SK-N-DZ (cell line): ENCODE measurements at places on chromosomes 4 and X.

DNA sequence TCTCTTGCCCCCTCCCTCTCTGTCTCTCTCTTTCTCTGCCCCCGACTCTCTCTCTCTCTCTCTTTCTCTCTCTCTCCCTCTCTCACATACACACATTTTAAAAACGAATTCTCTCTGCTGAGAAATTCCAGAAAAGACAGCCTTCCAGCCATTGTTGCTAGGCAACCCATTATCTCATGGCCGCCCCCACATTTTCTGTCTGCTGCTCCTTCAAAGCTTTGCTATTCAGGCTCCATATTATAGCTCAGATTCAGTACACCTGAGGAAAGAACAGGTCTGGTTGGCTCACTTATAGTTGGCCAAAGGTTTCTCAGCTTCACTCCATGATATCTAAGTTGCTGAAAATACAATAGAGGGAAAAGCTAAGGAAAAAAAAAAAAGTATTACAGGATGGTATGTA lies 174.4 kb upstream of the RADX start:
- no peak for DNase-seq

DNA sequence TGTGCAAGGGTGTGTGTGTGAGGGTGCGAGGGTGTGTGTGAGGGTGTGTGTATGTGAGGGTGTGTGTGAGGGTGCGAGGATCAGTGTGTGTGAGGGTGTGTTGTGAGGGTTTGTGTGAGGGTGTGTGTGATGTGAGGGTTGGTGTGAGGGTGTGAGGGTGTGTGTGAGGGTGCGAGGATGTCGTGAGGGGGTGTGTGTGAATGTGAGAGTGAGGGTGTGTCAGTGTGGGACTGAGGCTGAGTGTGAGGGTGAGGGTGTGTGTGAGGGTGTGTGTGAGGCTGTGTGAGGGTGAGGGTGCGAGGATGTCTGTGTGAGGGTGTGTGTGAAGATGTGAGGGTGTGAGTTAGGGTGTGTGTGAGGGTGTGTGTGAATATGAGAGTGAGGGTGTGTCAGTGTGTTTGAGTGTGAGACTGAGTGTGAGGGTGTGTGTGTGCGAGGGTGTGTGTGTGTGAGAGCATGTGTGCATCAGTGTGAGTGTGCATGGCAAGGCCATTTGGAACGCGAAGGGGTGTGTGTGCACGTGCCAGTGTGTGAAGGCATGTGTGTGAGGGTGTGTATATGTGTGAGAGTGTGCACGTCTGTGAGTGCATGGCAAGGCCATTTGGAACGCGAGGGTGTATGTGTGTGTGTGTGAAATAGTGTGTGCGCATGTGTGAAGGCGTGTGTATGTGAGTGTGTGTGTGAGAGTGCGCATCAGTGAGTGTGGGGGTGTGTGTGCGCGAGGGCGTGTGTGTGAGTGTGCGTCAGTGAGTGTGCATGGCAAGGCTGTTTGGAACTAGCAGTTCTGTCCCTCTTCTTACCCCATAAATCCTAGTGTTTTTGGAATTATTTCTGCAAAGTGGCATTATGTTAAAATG lies 69.8 kb downstream of the RGS12 start:
- no peak for DNase-seq

DNA sequence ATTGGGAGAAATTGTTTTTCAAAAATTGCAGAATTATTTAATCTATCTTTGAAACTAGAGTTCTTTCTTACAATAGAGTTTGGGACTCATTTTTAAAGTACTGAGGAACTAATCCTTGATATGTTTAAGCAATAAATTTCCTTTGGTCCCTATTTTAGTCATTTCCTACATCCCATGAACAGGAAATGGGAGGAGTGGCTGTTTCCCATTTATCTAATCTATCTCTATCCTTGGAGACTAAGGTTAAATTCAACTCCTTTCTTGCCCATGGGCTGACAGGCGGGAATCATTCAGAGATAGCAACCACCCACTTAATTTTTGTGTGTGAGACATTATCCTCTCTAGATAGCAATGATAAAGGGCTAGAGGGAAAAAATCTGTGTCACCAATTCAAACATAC lies 131.6 kb upstream of the EMCN start:
- no peak for DNase-seq

DNA sequence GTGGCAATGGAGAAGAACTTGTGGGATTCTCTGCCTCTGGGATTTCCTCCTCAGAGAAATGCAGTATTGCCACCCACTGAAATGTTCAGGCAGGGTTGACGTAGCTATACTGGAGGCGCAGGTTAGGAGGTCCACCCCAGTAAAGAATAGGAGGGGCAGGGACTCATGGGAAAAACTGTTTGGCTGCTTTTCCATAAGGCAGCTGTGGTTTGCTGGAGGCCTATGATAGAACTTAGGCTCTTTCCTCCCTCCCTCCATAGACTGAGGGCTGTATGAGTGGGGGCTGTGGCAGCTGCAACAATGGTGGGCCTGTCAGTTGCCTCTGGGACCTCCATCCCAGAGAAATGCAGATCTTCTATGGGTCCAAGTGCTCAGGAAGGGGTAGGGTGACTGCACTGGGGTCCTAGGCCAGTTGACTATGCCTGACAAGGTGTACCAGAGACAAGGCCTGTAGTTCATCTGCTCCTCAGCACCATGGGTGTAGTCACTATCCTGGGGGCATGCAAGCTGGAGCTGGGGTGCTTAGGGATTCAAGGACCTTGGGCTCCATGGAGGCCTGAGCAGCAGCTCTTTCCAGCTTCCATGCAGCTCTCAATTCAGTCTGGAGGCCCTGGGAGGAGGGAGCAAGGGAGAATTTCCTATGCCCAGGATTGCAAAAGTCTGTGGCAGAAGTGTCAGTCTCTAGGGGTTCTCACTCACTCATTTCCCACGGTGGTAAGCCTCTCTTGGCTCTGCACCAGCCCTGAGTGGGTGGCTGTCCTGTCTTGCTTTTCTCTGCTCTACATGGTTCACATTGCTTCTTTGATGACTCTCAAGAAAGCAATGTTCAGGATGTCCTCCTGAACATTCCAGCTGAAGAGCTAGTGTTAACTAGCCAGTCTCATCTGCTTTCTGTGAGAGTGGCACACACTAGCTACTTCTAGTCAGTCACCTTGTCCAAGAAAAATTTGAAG lies 353.0 kb downstream of the IDS start:
- no peak for DNase-seq

DNA sequence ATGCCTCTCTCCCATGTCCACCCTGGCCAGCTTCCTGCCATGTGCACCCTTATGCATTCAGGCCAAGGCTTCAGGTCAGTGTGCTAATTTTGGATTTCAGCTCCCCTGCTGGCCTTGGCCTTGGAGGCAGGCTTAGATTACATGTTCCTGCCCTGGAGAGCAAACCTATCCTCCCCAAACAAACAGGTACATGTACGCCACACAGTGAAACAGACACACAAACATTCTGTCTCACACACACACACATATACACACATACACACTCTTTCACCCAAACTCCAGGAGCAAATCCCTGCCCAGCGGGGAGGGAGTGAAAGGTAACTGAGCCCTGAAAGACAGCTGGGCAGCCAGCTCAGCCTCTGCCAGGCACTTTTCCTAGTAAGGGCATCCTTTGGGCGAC lies 62.7 kb upstream of the ARHGAP36 start:
- no peak for DNase-seq

DNA sequence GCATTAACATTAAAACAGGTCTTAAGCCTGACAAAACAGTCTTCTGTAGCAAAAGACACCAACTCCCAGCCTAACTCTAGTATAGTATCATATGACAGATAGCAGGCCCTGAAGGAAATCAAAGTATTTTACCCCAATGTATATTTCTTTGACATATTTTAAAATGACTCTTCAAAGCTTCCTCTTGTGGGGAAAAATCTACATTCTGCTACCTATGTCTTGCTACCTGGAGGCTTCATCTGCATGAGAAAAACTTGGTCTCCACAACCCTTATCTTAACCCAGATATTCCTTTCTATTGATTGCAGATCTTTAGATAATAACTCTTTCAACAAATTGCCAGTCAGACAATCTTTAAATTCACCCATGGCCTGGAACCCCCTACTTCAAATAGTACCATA lies 1620.4 kb downstream of the PCDH7 start:
- no peak for DNase-seq

DNA sequence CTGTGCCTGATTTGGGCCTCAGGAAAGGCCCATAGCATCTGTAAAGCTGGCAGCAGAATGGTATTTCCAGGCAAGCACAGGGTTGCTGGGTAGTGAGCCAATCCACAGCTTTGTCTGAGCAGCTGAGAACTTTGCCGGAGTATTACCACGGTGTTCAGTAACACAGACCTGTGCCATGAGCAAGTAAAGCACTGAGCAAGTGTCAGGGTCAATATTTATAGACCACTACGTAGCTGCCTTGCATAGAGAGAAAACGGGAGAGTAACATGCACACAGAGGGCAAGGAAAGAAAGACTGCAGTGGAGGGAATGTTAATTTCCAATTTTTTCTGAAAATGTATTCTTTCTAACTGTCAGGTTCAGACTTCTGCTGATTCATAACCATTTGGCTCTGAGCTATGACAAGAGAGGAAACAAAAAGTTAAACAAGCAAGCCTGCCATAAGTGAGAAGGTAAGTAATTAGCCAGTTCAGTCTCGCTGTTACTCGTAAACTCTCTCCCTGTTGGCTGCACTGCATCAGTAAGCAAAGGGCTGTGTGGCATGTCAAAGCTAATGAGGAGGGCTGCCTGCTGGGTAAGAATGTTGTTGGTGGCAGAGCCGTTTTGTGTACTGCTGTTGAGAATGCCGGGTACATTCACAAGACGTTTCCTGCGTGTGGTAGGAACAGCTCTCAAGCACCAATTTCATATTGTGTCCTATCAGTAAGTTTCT lies 238.1 kb downstream of the BMPR1B start:
- DNase-seq: no peak

GRCh38 chr4:12393631-12394262 lies 965.1 kb upstream of the HS3ST1 start:
- DNase-seq: no peak

GRCh38 chr4:3868211-3869173 lies 102.3 kb downstream of the ADRA2C start:
- no peak for DNase-seq

- DNase-seq: no peak
Measured at GRCh38 chrX:2863646-2864045, 34.9 kb downstream of the GYG2 start.

DNA sequence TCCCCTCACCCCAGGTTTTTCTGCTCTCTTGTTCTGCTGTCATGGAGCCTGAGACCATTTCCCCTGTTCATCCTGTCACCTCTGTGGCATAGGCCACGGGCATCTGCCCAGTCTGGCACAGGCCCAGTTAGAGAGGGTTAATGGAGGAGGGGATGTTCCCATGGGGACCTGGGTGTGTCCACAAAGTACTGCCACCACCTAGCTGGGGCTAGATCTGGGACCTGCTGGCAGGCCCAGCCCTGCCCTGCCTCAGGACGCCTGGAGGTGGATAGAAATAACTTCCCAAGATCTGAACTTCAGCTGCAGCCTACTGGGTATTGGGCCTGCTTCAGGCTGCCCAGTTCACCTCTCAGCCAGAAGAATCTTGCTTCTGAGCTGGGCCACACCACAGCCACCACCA lies 13.5 kb downstream of the EFNB1 start:
- DNase-seq: no peak
